Stimulated activated CD4-positive, alpha-beta T cell treated with anti-CD3 and anti-CD28 coated beads, Interleukin-1b, Interleukin-23, amount 100 ng/mL, for 48 hours (primary cell): ENCODE measurements at places on chromosomes 13 and 19.

GRCh38 chr19:46776927-46777911 lies 11.2 kb downstream of the SLC1A5 start:
- DNase-seq: peak; percentile 24

- no peak for DNase-seq
Observed at GRCh38 chr13:107296804-107297203, 728.9 kb upstream of the ARGLU1 start.

DNA sequence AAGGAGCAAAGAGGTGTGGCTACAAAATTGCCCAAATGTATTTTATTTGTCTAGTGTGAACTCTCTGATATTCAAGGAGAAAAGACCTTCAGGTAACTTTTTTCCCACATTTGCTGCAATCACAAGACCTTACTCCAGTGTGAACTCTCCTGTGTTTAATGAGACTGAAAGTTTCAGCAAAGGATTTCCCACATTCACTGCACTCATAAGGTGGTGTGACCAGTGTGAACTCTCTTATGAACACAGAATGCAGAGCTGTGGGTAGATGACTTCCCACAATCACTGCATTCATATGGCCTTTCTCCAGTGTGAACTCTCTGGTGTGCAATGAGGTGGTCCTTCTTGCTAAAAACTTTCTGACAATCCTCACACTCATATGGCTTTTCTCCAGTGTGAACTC lies 16.4 kb downstream of the ZNF814 start:
- DNase-seq: no peak

DNA sequence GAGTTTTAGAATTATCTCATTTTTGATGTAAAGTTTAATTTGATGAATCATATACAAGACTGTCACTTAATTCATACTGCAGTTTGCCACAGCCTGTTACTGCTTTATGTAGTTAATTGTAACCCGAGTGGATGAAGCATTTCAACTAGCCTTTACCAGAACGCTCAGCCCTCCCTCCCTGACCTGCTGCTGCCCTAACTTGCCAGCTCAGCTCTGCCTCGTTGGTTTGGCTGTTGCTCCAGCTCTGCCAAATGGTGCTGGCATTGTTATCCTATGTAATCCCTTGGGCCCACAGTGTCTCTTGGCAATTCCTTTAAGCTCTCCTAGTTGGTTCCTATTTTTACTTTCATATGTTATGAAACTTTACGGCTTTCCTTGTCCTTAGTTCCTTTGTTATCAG lies 113.3 kb downstream of the LMO7 start:
- no peak for DNase-seq

- DNase-seq: no peak
Observed at GRCh38 chr19:55232986-55233385, 4.4 kb upstream of the TMEM86B start.

- DNase-seq: no peak
Observed at GRCh38 chr13:99045396-99045795, 67.5 kb upstream of the DOCK9 start.

DNA sequence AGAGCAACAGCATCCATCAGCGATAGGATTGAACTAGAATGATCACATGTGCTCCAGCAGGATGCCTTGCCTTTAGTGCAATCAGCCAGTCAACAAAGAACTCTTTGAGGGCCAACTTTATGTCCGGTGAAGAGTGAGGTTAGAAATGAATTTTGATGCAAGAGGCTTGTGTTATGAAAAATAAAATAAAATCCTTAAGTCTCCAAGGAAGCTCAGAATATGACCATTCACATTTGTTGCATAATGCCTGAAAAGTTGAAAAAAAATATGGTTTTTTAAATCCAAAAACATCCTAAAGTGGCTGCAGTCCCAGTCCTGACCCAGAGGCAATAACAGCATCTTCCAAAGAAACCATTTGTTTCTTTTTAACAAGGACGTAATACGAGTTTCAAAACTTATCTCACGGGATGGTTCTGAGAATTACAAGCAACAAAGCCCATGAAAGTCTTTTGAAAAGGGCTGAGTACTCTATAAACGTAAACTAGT lies 61.3 kb downstream of the DCLK1 start:
- DNase-seq: no peak

DNA sequence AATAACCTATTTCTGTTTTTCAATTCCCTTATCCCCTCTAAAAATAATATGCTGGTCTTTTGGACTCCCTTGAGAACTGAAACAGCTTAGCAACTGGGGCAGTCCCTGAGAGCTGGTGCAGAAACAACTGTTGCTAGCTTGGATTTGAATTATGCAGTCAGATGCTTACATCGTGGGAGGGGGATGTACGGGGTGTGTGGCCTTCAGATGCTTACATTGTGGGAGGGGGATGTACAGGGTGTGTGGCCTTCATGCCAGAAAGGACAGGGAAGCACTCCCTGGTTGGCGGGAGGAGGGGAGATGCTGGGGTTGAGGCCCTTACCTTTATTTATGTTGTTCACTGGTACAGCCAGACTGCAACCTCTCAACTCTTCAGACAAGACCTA lies 25.6 kb downstream of the LRCH1 start:
- DNase-seq: no peak

- DNase-seq: no peak
Observed at GRCh38 chr19:58367698-58368454, 5.3 kb upstream of the ZNF497 start.

DNA sequence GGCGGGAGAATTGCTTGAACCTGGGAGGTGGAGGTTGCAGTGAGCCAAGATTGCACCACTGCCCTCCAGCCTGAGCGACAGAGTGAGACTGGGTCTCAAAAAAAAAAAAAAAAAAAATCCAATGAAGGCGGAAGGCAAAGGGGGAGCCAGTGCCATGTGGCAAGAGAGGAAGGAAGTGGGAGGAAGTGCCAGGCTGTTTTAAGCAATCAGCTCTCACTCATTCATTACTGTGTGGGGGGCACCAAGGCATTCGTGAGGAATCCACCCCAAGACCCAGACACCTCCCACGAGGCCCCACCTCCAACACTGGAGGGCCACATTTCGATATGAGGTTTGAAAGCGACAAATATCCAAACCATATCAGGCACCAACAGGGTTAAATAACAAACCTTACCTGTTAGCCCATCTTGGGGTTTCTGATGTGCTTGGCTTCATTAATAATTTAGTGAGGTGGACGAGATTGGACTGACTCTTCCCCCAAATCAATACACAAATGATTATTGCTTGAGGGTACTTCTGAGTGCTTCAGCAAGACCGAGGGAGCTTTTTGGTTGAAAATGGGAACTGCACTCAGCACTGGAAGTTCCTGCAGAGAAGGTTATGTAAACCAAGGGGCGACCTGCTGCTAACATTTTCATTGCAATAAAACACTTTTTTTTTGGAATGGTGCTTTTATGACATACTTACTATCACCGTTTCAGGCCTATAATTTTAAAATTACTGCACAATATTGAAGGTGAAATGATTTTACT lies 7.5 kb upstream of the LRP3 start:
- DNase-seq: no peak

DNA sequence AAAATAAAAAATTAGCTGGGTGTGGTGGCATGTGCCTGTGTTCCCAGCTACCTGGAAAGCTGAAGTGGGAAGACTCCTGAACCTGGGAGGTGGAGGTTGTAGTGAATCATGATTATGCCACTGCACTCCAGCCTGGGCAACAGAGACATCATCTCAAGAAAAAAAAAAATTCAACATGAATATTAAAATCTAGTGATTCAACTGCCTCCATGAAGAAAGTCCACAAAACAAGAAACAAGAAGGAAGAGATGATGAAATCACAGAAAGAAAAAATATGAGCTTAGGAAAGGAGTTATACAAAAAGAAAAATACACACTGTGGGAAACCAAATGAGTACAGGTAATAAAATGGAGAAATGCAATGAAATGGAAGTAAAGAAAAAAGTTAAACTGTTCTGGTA lies 99.6 kb upstream of the SIAH3 start:
- no peak for DNase-seq

DNA sequence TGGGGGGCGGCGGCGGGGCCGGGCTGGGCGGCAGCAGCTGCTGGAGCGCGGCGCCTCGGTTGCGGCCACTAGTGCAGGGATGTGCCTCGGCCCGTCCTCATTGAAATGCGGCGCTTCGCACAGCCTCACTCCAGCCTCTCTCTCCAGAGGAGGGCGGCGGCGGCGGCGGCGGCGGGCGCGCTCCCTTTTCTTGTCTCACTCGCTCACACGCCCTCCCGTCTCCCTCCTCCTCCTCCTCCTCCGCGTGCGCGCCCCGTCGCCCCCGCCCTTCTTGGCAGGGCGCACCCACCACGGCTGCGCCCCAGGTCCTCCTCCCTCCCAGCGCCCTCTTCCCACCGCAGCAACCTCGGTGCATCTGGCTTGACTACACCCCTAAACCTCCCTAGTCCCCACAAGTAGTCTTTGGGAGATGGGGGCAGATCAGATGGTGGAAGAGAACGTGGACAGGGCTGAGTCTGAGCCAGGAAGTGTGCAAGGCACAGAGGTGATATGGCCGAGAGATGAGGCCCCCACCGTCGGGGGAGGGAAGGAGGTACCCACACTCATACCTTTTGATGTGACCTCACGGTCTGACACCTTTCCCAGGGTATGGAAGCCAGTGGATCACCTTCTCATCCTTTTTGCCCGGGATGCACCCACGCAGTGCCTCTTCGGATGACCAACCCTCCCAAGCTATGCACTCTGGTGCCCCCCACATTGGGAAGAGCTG lies at the start of gene DCLK1:
Gene DCLK1 (minus strand): TSS at position 161 of the 709 bp plus-strand sequence.
- no peak for DNase-seq

- DNase-seq: peak; percentile 19
Observed at GRCh38 chr13:40149611-40150274, 494.3 kb downstream of the COG6 start.

GRCh38 chr19:53960886-53961285 lies 1.9 kb upstream of the CACNG8 start:
- no peak for DNase-seq

GRCh38 chr13:111210544-111211469 lies 95.7 kb downstream of the ARHGEF7 start:
- DNase-seq: no peak

DNA sequence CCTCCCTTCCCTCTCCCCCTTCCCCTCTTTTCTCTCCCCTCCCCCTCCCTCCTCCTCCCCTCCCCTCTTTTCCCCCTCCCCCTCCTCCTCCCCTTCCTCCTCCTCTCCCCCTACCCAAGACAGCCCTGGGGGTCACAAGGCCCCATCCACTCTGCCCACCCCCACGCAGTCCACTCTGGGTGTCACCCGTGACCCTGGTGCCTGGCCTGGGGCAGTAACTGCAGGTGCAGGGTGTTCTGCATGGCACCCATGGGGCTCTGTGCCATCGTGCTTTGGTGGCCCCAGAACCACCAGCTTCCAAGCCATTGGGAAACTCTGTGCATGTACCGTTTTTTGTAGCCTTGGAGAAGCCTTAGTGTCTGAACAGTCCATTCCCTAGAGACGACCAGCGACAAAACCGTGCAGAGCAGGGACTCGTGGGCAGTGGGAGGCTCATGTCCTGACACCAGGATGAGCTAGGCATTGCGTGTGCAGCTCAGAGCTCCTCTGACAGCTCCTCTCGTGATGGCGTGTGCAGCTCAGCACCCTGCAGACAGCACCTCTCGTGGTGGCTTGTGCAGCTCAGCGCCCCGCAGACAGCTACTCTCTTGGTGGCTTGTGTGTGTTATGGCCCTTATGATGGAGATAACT lies 43.7 kb upstream of the F7 start:
- no peak for DNase-seq

DNA sequence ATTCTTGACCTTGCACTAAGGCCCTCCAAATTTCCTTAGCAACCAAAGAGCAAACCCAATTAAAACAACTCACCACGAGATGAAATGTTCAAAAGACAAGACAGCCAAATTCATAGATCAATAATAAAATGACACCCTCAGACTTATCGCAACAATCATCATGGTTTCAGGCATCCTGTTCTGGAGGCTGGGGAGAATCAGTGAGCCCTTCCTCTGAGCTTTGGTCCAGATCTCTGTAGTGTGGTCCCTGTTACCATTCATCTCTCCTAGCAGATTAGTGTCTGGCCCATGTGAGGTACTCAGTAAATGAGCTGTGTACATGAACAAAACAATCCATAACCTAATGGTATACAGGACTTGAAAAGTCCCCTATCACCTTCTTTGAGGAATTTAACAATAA lies 12.2 kb downstream of the LCP1 start:
- no peak for DNase-seq

GRCh38 chr19:58366585-58367430 lies 4.3 kb upstream of the ZNF497 start:
- DNase-seq: no peak

GRCh38 chr19:43625918-43626579 lies 6.6 kb upstream of the ZNF428 start:
- DNase-seq: no peak

- DNase-seq: no peak
Observed at GRCh38 chr19:1230783-1231489, 6.9 kb downstream of the CBARP start.

DNA sequence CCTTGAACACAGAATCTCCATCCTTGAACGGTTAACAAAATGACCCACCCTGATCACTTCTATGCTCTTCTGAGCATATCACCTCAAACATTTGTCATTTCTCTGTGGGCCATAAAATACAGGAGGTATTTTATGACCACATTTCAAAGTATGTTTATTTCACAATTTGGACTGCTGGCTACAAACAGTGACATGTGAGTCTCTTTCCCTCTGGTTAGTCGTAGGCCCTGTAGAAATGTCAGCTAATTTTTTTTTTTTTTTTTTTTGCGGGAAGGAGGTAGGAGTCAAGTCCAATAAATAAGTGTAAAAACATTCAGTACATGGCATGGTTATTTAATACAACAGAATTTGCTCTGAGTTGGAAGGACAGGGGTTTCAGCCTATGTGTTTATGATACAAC lies 70.7 kb downstream of the FOXO1 start:
- DNase-seq: no peak

GRCh38 chr13:47258384-47258783 lies 361.5 kb upstream of the HTR2A start:
- no peak for DNase-seq

DNA sequence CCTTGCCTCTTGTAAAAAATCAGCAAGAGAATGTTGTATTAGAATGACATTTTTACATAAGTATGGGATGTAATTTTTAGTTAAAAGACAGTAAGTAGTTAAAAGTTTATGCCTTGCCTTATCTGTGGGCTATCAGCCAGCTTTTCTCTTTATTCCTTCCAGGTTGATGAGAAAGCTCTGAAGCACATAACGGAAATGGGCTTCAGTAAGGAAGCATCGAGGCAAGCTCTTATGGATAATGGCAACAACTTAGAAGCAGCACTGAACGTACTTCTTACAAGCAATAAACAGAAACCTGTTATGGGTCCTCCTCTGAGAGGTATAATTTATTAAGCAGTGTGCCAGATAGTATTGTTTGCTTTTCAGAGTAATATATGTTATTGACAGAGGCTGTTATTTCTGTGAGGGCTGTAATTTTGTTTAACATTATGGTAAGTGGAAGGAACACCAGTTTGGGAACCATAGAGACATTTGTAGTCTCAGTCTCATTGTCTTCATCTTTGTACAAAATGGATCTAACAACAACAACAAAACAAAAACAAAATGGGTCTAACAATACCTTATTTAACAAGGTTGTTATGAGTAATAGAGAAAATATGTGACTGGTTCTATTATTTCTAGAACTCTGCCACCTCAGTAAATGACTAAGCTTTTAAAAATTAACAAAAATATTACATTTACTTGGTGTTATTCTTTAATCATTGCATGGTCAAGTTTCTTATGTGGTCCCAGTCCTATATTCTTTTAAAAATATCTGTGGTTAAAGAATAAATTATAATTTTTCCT lies 112.8 kb downstream of the TDRD3 start:
- DNase-seq: no peak
